ENCODE measurements at places on chromosomes 6 and 20.

DNA sequence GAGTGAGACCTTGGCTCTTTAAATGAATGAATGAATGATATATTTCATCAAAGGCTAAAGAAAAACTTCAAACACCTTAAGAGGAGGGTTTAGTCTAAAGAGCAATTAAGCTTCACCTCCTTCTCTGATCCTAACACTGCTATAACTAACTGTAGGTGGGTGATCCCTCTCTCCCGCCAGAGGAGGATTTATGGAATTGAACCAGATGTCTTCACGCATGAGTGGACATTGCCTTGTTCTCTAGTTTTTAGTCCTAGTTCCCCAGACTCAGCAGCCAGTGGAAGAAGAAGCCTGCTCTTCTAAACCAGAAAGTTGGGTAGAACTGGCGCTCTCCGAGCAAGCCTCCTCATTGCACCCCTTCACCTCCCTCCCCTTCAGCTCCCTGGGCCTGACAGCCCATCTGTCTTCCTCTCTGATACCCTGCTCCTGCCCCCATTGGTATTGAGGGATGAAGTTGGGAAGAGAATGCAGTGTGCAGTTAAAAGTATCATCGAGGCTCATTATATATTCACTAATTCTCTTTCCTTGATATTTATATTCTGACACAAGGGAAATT is 142.7 kb downstream of the ARID1B start:
- no peak for DNase-seq

DNA sequence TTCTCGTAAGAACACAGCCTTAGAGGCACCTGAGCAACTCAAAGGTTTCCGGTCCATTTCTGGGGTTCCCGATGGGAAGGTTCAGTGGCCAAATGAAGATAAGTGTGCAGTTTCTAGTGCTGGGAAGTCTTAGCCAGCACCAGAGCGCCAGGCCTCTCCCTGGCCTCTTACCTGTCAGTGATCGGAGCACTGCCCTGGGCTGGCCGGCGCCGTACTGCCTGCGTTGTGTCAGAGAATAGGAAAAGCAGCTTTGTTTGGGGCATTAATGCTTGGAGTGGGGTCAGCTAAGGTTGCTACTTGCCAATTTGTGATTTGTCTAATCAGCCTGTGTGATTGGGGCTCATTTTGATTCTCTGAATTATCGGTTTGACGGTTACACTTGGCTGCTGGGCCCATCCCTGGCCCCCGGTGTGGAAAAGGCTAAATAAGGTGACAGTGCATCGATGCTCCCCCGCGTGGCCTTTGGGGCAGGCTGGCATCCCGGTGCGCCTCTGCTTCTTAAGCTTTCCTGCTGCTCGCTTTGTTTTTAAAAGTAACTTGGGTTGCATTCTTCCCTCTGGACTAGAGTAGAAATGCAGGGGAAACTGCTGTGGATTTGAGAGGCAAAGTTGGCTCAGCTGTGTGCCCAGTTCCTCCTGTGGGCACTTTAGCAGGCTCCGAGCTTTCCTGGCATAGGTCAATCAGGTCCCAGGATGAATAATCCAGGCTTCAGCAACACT is 51.8 kb downstream of the TCP11 start:
- no peak for DNase-seq

DNA sequence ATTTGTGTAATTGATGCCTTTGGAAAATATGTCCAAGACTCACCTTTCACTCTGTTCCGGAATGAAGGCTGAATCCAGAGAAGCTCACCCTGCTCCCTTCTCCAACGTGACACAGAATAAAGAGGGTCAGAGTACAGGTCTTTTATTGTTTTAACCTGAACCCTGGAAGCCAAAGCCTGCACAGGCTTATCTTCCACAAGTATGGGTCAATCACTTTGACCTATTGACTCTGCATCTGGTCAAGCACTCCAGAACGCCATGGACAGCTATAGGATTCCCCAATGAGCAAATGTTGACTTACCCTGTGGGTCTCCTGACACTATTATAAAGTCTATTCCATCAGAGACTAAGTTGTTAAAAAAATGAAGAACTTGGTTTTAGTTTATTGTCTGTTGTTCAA is 158.4 kb upstream of the MYLIP start:
- DNase-seq = no peak

- DNase-seq = no peak
Measured at GRCh38 chr6:133218852-133219251, 22.3 kb upstream of the EYA4 start.

DNA sequence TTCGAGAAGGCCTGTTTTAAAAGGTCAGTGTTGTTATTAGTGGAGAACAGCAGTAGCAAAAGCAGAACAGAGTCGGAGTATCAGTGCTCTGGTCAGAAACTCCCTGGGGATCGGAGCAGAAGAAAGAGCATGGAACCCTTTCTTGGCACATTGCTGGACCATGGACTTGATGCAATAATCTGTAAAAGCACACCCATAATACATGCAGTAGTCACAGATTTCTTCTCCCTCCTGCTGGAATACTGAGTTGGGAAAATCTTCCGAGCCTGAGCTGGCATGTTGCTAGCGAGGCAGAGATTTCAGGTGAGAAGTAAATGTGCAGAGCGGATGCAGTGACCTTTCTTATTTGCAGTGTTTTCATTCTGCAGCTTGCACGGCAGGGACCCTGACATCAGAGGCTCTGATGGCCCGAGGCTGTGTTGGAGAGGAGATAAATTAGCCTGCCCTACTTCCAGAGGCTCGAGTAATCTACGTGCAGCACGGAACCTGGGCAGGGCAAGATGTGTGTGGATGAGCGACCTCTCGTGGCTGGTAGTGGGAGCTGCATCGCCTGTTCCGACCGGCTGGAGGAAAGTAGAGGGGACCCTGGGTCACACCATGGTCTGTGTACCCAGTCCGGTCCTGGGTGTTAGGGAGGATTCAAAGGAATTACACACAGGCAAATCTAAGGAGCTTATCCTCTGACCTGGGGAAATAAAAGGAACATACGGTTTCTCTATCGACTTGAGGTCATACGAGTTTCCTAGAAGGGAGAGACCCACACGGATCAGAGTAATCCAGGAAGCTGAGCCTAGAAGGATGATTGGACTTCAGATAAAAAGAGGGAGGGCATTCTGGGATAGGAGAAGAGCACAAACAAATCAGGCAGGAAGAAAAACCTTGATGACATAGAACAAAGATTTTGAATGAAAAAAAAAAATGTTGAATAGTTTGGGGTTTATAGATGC is 137.0 kb upstream of the STMND1 start:
- DNase-seq = peak; percentile 55

DNA sequence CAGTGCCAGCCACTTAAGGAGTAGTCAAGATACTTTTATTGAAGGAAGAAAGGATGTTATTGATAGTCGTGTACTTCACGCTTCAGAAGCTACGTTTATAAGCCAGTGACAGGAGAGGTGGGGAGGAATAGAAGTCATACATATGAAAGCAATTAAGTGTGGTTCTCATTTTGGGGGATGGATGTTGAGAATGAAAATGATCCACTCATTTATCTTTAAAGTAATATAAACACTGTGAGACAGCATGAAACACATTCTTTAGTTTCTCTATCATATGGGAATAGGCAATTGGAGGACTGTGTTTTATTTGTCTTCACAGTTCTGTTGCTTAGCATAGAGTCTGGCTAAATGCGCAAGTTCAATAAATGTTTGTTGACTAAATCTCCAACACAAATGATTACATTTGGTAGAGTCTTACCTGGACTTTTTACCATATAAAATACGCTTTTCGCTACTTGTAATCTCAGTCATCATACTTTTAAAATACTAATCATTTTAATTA is 35.2 kb downstream of the AK9 start:
- no peak for DNase-seq

GRCh38 chr20:9025643-9026042 is 43.2 kb upstream of the PLCB4 start:
- no peak for DNase-seq

DNA sequence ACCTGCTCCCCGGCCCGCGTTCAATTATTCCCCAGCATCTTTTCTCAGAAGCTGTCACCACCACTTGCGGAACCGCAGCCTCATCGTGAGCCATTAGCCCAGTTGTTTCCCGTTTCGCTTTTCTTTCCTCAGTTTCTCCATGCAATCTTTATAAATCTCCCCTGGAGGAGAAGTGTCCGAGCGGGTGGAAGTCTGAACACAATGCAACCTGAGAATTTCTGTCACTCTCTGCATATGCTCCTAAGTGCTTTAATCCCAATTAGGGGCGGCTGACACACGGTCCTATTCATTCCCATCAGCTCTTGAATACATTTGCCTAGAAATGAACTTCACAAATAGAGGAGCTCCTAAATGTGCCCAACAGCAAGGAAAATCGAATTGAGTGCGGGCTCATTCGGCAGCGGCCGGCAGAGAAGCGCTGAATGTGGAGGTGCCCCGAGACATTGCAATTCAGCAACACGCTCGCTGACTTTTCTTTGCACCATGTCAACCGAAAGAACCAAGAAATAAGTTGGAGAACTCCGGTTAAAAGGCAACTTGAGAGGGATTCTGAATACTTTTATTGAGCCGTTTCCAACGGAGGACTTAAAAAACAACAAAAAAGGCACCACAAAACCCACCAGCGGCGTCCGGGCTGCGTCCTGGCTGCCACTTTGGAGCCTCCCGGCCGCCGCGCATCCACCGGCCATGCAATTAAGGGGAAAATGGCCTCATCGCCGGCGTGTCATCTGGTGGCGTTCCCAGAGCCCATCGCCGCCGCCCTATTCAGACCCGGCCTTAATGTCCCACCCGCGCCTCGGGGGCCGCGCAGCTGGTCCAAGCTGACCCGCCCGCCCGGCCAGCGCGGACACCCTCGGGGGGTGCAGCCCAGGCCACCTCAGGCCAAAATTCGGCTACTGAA is 3.9 kb upstream of the PRDM13 start:
- DNase-seq = no peak

DNA sequence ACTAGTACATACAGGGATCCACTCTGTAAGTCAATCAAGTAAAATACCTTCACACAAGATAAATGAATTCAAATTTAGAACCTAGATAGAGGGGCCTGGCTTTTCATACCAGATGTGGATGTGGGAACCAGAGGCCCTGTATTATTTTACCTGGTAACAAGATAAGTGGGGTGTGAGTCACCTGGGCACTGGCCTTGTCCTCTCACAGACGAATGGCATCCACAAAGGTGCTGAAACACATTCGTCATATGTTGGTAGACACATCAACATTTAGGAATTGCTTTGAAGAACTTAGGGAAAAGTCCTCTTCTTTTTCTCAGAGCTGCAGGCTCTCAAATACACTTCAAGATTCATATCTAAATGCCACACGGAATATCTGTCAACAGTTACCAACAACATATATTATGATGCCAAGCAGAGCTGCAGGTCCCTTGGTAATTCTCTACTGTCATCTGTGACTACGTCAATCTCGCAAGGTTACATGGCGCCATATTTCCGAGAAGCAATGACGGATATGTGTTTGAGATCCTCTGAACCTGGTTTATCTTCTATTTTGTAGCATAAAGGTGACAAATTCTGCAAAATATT is 618.6 kb downstream of the EPM2A start:
- no peak for DNase-seq

GRCh38 chr20:32986331-32986966 is 17.8 kb downstream of the SUN5 start:
- no peak for DNase-seq

GRCh38 chr6:41531591-41532582 is 14.3 kb upstream of the FOXP4 start:
- DNase-seq = peak; percentile 54

DNA sequence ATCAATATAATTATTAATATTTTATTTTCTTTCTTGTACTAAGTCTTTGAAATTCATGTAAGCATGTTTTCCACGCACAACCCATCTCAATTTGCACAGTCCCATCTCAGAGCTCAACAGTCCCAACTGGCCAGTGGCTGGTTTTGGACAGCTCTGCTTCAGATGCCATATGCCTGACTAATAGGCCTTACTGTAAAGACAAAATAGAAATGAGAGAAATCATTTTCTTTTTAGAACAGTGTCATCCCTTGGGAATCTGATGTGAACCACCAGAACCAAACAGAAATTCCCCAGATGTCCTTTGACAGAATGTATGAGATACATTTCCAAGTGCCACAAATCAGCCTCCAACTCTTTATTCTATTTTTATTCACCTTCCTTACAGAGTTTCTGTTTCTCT is 338.9 kb downstream of the ESR1 start:
- DNase-seq = no peak

DNA sequence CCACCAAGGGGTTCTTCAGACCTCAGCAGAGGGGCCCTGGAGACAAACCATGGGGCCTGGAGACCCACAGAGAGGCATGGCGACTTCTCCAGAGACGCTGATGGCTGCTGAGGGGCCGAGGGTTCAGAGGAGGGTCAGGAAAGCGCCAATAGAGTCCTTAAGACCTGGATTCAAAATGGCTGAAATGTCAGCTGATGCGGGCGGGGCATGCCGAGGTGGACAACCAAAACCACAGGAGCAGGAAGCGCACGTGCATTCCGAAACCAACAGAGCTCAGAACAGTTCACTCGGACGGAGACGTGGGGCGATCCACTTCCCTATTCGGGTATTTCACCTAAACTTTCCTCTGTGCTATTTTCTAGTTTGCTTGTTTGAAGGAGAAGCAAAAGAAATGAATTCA is 99.9 kb upstream of the RIN2 start:
- no peak for DNase-seq

GRCh38 chr6:35474131-35474941 is 6.1 kb downstream of the RPL10A start:
- no peak for DNase-seq

GRCh38 chr20:57904314-57905105 is 194.7 kb upstream of the PMEPA1 start:
- DNase-seq = no peak

DNA sequence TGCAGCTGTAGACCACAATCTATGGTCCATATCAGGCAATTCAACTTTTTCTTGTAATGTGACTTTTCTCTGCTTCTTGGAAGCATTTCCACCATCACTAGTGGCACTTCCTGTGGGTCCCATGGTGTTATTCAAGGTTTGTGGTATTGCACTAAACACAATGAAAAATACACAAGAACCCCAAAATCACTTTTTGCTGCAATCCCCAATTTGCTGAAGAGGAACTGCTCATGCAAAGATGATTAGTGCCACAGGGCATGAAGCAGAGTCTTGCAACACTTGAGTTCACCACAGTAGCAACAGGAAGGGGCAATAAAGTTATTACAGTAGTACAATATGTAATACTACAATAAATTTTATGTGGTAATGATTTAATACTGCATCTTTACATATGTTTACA is 16.8 kb upstream of the TAAR1 start:
- DNase-seq = no peak

DNA sequence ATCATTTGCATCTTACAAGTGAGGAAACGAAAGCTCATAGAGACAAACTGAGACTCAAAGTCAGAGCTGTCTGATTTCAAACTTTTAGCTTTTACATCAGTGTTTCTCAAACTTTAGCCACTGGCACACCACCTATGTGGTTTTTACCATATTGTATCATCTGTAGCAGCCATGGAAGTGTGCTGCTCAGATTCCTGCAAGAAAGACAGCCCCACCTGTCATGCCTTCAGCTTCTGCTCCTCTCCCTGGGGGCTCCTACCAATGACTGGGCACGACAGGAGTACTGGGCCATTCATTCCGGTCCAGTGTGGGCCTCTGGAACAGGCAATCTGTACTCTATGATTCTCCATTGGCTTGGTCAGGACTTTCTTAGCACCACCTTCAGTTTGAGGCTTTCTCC is 87.0 kb downstream of the BCAS1 start:
- no peak for DNase-seq

Data from CD4-positive, alpha-beta memory T cell (primary cell).